ENCODE measurements at places on chromosomes 1 and 21.

DNA sequence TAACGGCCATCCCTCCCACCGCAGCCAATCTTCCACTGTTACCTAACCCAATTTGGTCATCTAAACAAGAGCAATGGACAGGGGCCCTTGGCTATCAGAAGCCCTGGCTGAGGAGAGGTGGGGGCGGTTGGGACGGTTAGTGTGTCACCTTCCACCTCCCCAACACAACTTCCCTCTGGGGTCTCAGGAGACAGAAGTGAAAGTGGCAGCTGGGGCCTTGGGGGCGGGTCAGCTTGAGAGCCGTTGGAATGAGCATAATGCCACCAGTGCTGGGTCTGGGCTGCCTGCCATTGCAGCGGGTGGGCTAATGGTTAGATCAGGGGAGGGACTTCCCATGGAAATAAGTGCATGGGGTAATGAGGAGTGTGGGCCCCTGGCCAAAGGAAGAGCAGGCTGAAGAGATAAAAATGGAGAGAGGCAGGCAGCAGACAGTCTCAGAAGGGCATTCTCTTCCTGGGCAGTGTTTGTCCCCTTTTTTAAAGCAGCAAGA lies 7.9 kb downstream of the MEF2D start:
- DNase-seq, result no peak

DNA sequence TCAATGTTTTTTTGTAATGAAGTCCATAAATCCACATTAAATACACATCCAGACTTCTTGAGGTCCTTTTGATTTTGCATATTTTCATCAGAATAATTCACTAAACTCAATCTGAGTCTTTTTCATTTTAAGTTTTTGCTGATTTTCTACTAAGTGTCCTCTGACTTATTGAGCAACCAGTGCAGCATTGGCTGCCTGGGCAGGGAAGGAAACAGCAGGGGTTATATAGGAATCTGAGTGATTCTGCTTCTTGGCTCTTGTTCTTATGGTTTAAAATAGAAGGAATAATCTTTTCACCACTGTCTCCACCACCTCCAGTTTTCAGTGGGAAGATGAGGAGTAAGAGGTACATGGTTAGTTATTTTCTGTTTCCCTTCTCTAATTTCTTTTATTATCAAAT lies 88.4 kb downstream of the ST6GALNAC5 start:
- no peak for DNase-seq

DNA sequence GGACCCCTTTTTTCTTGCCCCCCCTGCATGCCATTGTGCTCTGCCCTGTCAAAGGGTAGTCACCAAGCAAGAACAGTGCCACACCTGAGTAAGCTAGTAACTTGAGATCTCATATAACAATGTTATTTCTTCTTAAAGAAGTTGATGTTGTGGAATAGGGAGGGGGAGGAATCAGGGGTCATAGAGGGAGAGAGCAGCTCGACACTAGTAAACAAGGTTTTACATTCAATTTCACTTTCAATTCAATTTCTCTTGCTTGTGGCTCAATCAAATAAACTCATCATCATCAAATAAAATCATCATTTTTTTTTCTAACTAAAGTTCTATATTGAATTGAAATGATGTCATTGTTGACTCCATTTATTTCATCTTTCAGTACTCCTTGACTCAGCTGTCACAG lies 106.4 kb downstream of the CRB1 start:
- DNase-seq, result no peak

GRCh38 chr1:89538361-89538760 lies 13.7 kb downstream of the LRRC8B start:
- no peak for DNase-seq

GRCh38 chr1:115377411-115377810 lies 39.4 kb upstream of the NGF start:
- no peak for DNase-seq

DNA sequence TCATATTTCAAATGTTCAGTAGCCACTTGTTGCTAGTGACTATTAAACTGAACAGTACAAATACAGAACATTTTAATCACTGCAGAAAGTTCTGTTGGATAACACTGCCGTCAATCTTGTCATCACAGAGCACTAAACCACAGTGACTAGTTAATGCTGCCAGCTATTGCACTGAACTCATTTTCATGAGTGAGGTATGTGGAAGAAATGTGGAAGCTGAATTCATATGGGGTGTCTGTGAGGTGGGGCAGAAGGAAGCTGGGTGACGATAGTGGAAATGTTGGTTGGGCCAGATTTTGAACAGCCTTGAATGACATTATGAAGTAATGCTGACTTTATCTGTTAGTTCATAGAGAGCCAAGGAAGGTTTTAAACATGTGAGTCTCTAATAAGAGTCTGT lies 49.6 kb downstream of the OSBPL9 start:
- DNase-seq, result no peak

DNA sequence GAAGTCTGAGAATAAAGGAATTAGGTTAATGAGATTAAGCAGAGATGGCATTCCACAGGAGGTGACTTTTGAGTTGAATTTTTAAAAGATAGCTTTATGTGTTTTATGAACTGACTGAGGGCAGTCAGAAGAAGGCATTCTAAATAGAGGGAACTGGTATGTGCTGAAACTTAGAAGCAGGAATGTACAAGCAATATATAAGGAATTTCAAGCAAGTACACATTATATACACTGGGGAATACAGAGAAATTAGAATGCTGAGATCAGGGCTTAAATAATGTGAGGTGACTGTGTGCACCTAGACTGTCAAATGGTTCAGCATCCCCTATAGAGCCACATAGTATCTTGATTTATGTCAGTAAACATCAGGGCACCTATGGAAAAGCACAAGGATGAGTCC lies 19.3 kb downstream of the WNT2B start:
- DNase-seq, result no peak

- DNase-seq, result no peak
Observed at GRCh38 chr21:40433538-40433937, 413.4 kb downstream of the DSCAM start.

GRCh38 chr1:10694274-10694632 lies 102.2 kb downstream of the CASZ1 start:
- no peak for DNase-seq

GRCh38 chr1:66613187-66613586 lies 79.2 kb downstream of the SGIP1 start:
- DNase-seq, result no peak

DNA sequence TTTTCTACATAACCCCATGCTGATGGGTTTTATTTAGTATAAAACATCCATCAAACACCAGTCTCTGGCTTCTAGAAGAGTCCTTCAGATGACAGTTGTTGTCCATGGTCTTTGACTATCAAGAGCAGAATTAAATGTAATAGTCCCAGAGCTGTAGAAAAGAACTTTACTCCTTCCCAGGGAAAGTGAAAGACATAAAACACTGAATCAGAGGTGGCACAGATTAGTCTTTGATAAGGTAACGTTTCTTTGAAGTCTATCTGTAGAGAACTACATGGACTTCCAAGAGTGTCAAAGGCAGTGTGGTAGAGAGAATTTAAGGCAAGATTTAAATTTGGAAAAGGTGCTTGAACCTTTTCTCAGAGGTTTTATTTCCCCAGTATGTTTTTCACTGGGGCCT lies 21.9 kb downstream of the SYNC start:
- no peak for DNase-seq

DNA sequence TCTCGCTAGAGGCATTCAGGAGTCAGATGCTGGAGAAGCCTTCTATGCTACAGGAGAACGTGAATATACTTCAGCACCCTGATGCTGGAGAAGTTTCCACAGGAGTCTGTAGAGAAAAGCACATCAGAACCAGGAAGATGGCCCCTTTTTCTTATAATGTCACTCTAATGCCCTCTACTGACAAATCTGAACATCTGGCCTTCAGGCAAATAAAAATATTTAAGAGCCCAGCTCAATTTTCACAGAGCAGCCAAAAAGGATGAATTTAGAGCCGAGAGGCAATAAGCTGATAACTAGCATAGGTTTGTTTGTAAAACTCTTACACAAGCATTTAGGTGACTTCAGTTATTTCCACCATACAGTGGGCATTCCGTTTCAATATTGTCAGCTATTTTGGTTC lies 3.8 kb upstream of the RRP15 start:
- no peak for DNase-seq

DNA sequence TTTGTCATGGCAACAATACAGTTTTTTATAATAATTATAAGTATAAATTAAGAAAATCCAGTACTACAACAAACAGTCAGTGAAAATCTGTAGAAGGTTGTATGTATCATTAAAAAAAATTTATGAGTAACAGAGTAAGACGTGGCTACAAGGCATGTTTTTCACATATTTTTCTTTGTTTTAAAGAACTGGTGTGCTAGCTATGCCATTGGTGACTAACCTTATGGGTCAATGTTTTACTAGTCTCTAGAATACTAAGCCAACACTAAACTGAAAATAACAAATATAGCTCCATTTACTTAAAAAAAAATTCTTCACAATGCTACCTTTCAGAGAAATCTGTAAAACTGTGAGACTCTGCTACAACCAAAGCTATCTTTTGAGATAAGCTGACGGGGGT lies 261.5 kb downstream of the ADGRL2 start:
- DNase-seq, result no peak

Data from right renal cortex interstitium (tissue), 3 donors.